ENCODE measurements at places on chromosomes 12 and 14. TPM values are rescaled to one million over a fixed set of nuclear protein-coding genes. Genes with fewer than 3 reads are reported as not detected.

Gene ACAD10
- 35.8 TPM for total RNA-seq

Gene ART4
- 3.3 TPM for total RNA-seq

Gene CLEC4E
- 2.5 TPM for total RNA-seq

Gene CCDC175
- total RNA-seq = not detected

Gene RPGRIP1
- total RNA-seq = 0.52 TPM

Gene CIROP
- not detected for total RNA-seq

Gene ZBTB25
- 17.1 TPM for total RNA-seq

Gene CPNE8
- 13.4 TPM for total RNA-seq

Gene GABARAPL1
- 217 TPM for total RNA-seq

Gene PRB2
- not detected for total RNA-seq

Gene ARHGEF40
- 23.1 TPM for total RNA-seq

Gene EIF2S3B
- total RNA-seq = not detected

Gene OTX2
- total RNA-seq = not detected

Gene CHGA
- not detected for total RNA-seq

Gene OAS2
- 8.0 TPM for total RNA-seq

Gene ITPR2
- 10.5 TPM for total RNA-seq

Gene ZDHHC22
- not detected for total RNA-seq

Gene STAT6
- 46.1 TPM for total RNA-seq

Gene POTEG
- not detected for total RNA-seq

Gene TPPP2
- 1.2 TPM for total RNA-seq

Gene SPATS2
- 5.7 TPM for total RNA-seq

Gene FGF6
- not detected for total RNA-seq

Gene PNN
- total RNA-seq = 29.0 TPM

Gene KCNH5
- total RNA-seq = 0.22 TPM

Gene FGD4
- 21.7 TPM for total RNA-seq

Gene SPIC
- not detected for total RNA-seq

Gene SLC6A15
- 0.32 TPM for total RNA-seq

Gene FOXA1
- total RNA-seq = not detected

Gene TEAD4
- total RNA-seq = 11.6 TPM

Gene MANSC1
- 8.4 TPM for total RNA-seq

Gene PPM1A
- 117 TPM for total RNA-seq

Data from left ventricle myocardium superior (tissue), 1 donor.